CD4-positive, CD25-positive, alpha-beta regulatory T cell (primary cell): ENCODE measurements at places on chromosomes 7 and 10. TPM values are rescaled to one million over a fixed set of nuclear protein-coding genes. Genes with fewer than 3 reads are reported as not detected.

PTN gene
- total RNA-seq, result not detected

LEP gene
- not detected for total RNA-seq

EN2 gene
- total RNA-seq, result not detected

GPRIN2 gene
- total RNA-seq, result not detected

STARD3NL gene
- total RNA-seq, result 13.1 TPM

NPTX2 gene
- total RNA-seq, result not detected

VPS37D gene
- total RNA-seq, result 0.64 TPM

TMEM184A gene
- not detected for total RNA-seq

RBP4 gene
- total RNA-seq, result not detected

AKR1D1 gene
- total RNA-seq, result not detected

UPK3BL2 gene
- 98.1 TPM for total RNA-seq

KCND2 gene
- total RNA-seq, result not detected

HTR5A gene
- total RNA-seq, result not detected

CELF2 gene
- total RNA-seq, result 230 TPM

BNIP3 gene
- total RNA-seq, result 20.2 TPM

CARD11 gene
- 118 TPM for total RNA-seq

PDE6C gene
- total RNA-seq, result not detected

PHYH gene
- total RNA-seq, result 11.0 TPM

SLC26A4 gene
- 0.10 TPM for total RNA-seq

POLR1F gene
- total RNA-seq, result 27.9 TPM

HEPACAM2 gene
- total RNA-seq, result not detected

NEUROG3 gene
- not detected for total RNA-seq

DNAJC9 gene
- 20.9 TPM for total RNA-seq

SCART1 gene
- 5.6 TPM for total RNA-seq

KCNMA1 gene
- not detected for total RNA-seq

SLC18A3 gene
- not detected for total RNA-seq

MMRN2 gene
- total RNA-seq, result 0.17 TPM

SPDYE18 gene
- 2.7 TPM for total RNA-seq

EBLN1 gene
- total RNA-seq, result not detected

AGR2 gene
- total RNA-seq, result not detected

EIF4H gene
- 263 TPM for total RNA-seq

GNG11 gene
- total RNA-seq, result 3.1 TPM

HOXA5 gene
- total RNA-seq, result not detected

ODAD2 gene
- not detected for total RNA-seq

NPY gene
- total RNA-seq, result not detected

COL13A1 gene
- total RNA-seq, result not detected

SAP25 gene
- 47.4 TPM for total RNA-seq

SNX8 gene
- total RNA-seq, result 7.3 TPM

PRF1 gene
- total RNA-seq, result 32.4 TPM

TNRC18 gene
- total RNA-seq, result 80.1 TPM

LBX1 gene
- not detected for total RNA-seq

PON3 gene
- total RNA-seq, result not detected

OR2A42 gene
- total RNA-seq, result 0.30 TPM

CALML3 gene
- total RNA-seq, result not detected

PON1 gene
- not detected for total RNA-seq

PLA2G12B gene
- total RNA-seq, result not detected
